ENCODE measurements at places on chromosomes 7 and 10. TPM values are rescaled to one million over a fixed set of nuclear protein-coding genes. Genes with fewer than 3 reads are reported as not detected.

Gene ALOX5
- total RNA-seq: 0.58 TPM

GRCh38 chr10:105514106-105514505 lies 873.0 kb downstream of the SORCS3 start:
- no peak overlapping the region for H3K27ac ChIP-seq
- no peak for DNase-seq
- no peak overlapping the region for H3K4me3 ChIP-seq
- H3K27me3 ChIP-seq: no peaks in the 10 kb centered on the region

- no peak overlapping the region for H3K27ac ChIP-seq
- DNase-seq: no peak
- H3K27me3 ChIP-seq: peaks cover 7% of the 10 kb centered on the region
- H3K36me3 ChIP-seq: no peaks in the 10 kb centered on the region
These were observed 19.2 kb upstream of the R3HCC1L start for GRCh38 chr10:98115031-98115787.

DNA sequence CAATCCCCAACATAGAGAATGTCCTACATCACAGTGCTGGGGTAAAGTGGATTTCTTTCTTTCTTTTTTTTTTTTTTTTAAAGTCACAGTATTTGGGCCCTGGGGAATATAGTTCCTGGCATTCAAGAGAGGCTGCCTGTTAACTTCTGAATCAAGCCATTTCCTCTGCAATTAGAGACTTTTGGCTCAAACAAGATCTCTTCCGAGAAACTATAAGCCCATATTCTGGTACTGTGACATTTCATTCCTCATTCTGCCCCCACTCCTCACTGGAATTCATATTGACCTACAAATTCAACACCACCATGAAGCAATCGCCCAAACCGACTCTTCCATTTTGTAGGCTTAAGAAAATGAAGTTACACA lies 187.4 kb downstream of the PHTF2 start:
- H3K27me3 ChIP-seq: no peaks in the 10 kb centered on the region
- no peaks in the 10 kb centered on the region for H3K4me1 ChIP-seq
- no peak overlapping the region for H3K27ac ChIP-seq
- no peaks in the 10 kb centered on the region for H3K36me3 ChIP-seq

- no peaks in the 10 kb centered on the region for H3K4me1 ChIP-seq
- peaks cover 8% of the 10 kb centered on the region for H3K36me3 ChIP-seq
- H3K27ac ChIP-seq: no peak overlapping the region
- no peak overlapping the region for H3K4me3 ChIP-seq
These were observed 15.3 kb downstream of the ZFAND4 start for GRCh38 chr10:45657033-45657926.

Gene FEZF1
- total RNA-seq: not detected

Gene CUBN
- total RNA-seq: 2.0 TPM

DNA sequence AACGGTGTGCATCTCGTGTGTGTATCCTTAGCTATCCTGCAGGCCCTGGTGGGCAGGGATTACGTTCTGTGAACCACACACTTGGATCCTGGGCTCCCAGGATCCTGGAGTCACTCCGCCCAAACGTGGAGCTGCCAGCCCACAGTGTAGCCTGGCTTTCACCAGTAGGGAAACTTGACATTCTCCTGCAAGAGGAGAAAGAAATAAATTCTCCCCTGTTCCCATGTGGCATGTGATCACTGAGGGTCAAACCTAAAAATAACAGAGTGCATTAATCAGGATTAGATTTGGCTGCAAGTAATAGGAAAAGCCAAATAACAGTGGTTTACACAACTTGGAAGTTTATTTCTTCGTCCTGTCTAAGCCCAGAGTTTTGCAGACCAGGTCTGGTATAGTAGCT lies 32.3 kb downstream of the PALD1 start:
- H3K4me3 ChIP-seq: no peak overlapping the region

- peak overlapping the region; percentile 37 for H3K27ac ChIP-seq
- no peak overlapping the region for H3K4me3 ChIP-seq
- H3K36me3 ChIP-seq: no peaks in the 10 kb centered on the region
- DNase-seq: no peak
- peaks cover 25% of the 10 kb centered on the region for H3K4me1 ChIP-seq
These were observed 172.0 kb upstream of the ITGB1 start for GRCh38 chr10:33129996-33130386.

GRCh38 chr7:22604246-22604645 lies 104.3 kb upstream of the STEAP1B start:
- H3K36me3 ChIP-seq: no peaks in the 10 kb centered on the region
- peaks cover 7% of the 10 kb centered on the region for H3K4me1 ChIP-seq
- no peak for DNase-seq
- no peak overlapping the region for H3K27ac ChIP-seq
- no peaks in the 10 kb centered on the region for H3K27me3 ChIP-seq

Gene GATA3
- 0.18 TPM for total RNA-seq

GRCh38 chr7:44225566-44226395 lies 25.0 kb downstream of the YKT6 start:
- H3K36me3 ChIP-seq: no peaks in the 10 kb centered on the region
- H3K4me1 ChIP-seq: peaks cover 42% of the 10 kb centered on the region
- H3K27me3 ChIP-seq: no peaks in the 10 kb centered on the region
- no peak overlapping the region for H3K27ac ChIP-seq

DNA sequence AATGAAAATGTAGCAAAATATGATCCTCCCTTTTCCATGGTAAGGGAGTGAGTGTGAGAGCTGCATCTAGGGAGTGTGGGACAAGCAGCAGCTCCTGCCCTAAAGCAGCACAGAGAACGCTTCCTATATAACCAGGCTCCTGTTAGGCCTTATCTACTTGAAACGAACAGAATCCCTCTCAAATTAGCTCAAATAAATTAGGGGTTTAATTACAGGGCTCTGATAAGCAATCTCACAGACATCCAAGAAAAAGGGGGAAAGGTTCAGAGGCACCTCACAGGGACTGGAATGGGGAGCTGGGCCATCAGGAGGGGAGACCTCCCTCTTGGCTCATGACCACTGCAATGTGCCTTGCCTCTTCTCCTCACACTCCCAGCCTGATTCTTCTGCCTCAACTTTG lies 57.9 kb downstream of the PLPP4 start:
- DNase-seq: no peak
- H3K36me3 ChIP-seq: no peaks in the 10 kb centered on the region
- H3K4me1 ChIP-seq: no peaks in the 10 kb centered on the region
- H3K27ac ChIP-seq: no peak overlapping the region
- H3K27me3 ChIP-seq: no peaks in the 10 kb centered on the region
- H3K4me3 ChIP-seq: no peak overlapping the region

DNA sequence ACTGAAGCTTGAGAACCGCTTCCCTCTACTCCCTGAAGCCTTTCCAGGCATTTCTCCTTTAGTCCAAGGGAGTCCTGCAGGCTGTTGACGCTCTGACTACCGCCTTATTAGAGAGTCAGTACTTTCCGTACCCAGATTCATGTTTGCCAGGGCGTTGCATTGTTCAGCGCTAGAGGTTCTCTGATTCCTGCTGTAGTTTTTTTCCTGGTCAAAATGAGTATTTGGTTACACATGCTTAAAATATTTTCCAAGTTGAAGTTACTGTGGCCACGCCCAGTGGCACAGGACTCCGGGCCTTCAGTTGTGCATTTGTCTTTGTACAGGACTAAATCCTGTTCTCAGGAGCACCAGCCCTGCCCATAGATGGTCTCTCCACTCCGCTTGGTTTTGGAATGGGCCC lies 7.9 kb downstream of the MTURN start:
- H3K36me3 ChIP-seq: no peaks in the 10 kb centered on the region
- H3K4me1 ChIP-seq: peaks cover 40% of the 10 kb centered on the region
- H3K4me3 ChIP-seq: no peak overlapping the region
- peak; percentile 54 for DNase-seq
- no peaks in the 10 kb centered on the region for H3K27me3 ChIP-seq

- H3K4me1 ChIP-seq: peaks cover 9% of the 10 kb centered on the region
- H3K4me3 ChIP-seq: no peak overlapping the region
- peak; percentile 37 for DNase-seq
- no peaks in the 10 kb centered on the region for H3K36me3 ChIP-seq
- H3K27ac ChIP-seq: no peak overlapping the region
These were observed 158.6 kb upstream of the TCF7L2 start for GRCh38 chr10:112791447-112791846.

DNA sequence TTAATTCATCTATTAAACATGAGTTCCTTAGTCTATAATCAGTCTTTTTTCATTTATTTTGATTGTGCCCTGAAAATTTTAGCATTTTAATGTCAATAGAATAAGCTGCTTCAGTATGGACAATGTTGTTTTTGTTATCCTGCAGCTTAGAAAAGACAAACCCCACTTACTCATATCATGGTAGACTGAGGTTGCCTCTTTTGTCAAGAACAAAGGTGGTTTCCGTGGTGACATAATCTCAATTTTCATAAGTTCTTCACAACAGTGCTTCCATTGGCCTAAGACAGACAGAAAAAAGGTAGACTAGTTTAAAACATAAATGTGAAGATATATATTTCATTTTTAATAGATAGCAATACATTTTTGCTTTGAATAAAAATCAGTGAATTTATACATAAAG lies 69.1 kb downstream of the RTKN2 start:
- H3K36me3 ChIP-seq: peaks cover 4% of the 10 kb centered on the region
- no peaks in the 10 kb centered on the region for H3K27me3 ChIP-seq
- no peak overlapping the region for H3K4me3 ChIP-seq
- DNase-seq: no peak
- no peak overlapping the region for H3K27ac ChIP-seq
- H3K4me1 ChIP-seq: no peaks in the 10 kb centered on the region

- no peaks in the 10 kb centered on the region for H3K27me3 ChIP-seq
- H3K4me3 ChIP-seq: no peak overlapping the region
- H3K4me1 ChIP-seq: peaks cover 3% of the 10 kb centered on the region
- no peak overlapping the region for H3K27ac ChIP-seq
These were observed 85.4 kb upstream of the SVIL start for GRCh38 chr10:29720149-29720548.

DNA sequence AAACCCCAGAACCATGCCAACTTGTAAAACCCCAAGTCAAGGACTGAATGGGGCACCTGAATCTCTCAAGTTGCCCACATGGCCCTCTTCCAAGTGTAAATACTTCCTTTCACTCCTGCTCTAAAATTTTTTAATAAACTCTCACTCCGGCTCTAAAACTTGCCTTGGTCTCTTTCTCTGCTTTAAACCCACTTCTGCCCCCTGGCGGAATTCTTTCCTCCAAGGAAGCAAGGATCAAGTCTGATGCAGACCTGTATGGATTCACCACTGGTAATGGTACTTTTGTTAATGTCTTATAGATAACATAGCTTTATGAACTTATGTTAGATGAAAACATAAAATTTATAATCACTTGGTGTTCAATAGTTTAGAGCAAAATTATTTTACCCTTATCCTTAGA lies 33.8 kb downstream of the SLC16A9 start:
- H3K4me3 ChIP-seq: no peak overlapping the region
- no peaks in the 10 kb centered on the region for H3K36me3 ChIP-seq
- no peaks in the 10 kb centered on the region for H3K4me1 ChIP-seq
- no peaks in the 10 kb centered on the region for H3K27me3 ChIP-seq

- DNase-seq: no peak
- no peaks in the 10 kb centered on the region for H3K27me3 ChIP-seq
- no peak overlapping the region for H3K4me3 ChIP-seq
- no peaks in the 10 kb centered on the region for H3K36me3 ChIP-seq
- no peaks in the 10 kb centered on the region for H3K4me1 ChIP-seq
These were observed 31.1 kb upstream of the MSMB start for GRCh38 chr10:46077141-46077554.

GRCh38 chr10:104077247-104077646 lies 8.4 kb downstream of the COL17A1 start:
- no peak overlapping the region for H3K4me3 ChIP-seq
- DNase-seq: no peak
- H3K27me3 ChIP-seq: peaks cover 3% of the 10 kb centered on the region
- no peak overlapping the region for H3K27ac ChIP-seq
- H3K36me3 ChIP-seq: no peaks in the 10 kb centered on the region

- H3K4me1 ChIP-seq: peaks cover 4% of the 10 kb centered on the region
- H3K4me3 ChIP-seq: no peak overlapping the region
- no peaks in the 10 kb centered on the region for H3K36me3 ChIP-seq
- H3K27me3 ChIP-seq: no peaks in the 10 kb centered on the region
- DNase-seq: no peak
These were observed 237.1 kb downstream of the COBL start for GRCh38 chr7:51079494-51079893.

GRCh38 chr7:47438411-47439029 lies 143.4 kb downstream of the TNS3 start:
- H3K27me3 ChIP-seq: no peaks in the 10 kb centered on the region
- H3K4me3 ChIP-seq: no peak overlapping the region
- peaks cover 30% of the 10 kb centered on the region for H3K36me3 ChIP-seq
- no peak for DNase-seq

DNA sequence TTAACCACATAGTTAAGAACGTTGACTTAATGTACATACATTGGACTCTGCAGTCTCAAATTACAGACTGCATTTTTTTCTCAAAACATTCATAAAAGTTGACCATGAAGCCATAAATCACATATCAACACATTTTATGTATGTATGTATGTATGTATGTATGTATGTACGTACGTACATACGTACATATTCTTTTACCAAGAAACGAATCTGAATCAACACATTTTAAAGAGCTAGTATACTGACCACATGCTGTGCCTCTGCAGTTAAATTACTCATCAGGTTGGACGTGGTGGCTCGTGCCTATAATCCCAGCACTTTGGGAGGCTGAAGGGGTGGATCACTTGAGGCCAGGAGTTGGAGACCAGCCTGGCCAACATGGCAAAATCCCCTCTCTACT lies 105.8 kb downstream of the GPR158 start:
- H3K36me3 ChIP-seq: no peaks in the 10 kb centered on the region
- no peak for DNase-seq
- no peak overlapping the region for H3K4me3 ChIP-seq
- H3K27ac ChIP-seq: no peak overlapping the region

- no peaks in the 10 kb centered on the region for H3K4me1 ChIP-seq
- H3K4me3 ChIP-seq: no peak overlapping the region
- H3K27ac ChIP-seq: no peak overlapping the region
- no peaks in the 10 kb centered on the region for H3K27me3 ChIP-seq
These were observed 117.2 kb downstream of the PIP4K2A start for GRCh38 chr10:22597138-22597537.

Gene EBLN1
- total RNA-seq: 0.09 TPM

DNA sequence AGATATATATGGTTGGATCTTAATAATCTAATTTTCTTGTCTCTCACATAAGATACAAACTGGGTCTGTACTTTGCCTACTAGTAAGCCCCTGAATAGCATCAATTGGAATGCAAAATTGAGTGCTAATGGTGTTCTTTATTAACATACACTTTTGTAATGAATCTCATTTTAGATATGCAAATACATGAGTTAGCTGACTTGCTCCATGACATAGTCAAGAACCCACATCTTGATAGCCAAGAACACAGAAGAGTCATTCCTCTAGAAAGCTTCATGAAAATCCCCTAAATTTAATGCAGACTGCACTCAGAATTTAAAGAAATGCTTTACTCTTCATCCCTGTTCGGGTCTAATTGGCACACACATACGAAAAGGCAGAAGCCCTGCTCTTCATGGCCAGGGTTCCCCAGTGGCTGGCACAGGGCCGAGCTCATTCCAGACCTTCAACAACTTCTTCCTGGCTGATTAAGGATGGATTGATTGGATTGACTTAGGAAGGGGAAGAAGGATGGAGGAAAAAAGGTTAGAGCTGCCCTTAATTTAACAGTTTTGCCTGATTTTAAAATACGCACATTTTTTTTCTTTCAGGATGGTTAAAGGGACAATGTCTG lies 431.1 kb upstream of the KLF6 start:
- no peaks in the 10 kb centered on the region for H3K4me1 ChIP-seq
- H3K4me3 ChIP-seq: no peak overlapping the region
- H3K27me3 ChIP-seq: no peaks in the 10 kb centered on the region
- H3K27ac ChIP-seq: no peak overlapping the region

Gene ARHGAP22
- total RNA-seq: 1.2 TPM

Gene NOS3
- 4.9 TPM for total RNA-seq

Measured in muscle of leg (tissue), 16 donors.